ENCODE measurements at places on chromosomes 6 and 20. TPM values are rescaled to one million over a fixed set of nuclear protein-coding genes. Genes with fewer than 3 reads are reported as not detected.

The SLC13A3 gene
- total RNA-seq = not detected

The HINT3 gene
- total RNA-seq = 7.4 TPM

The ZBTB9 gene
- 11.8 TPM for total RNA-seq

The SLC22A2 gene
- not detected for total RNA-seq

The PNPLA1 gene
- not detected for total RNA-seq

The SCUBE3 gene
- 0.03 TPM for total RNA-seq

The SLC35D3 gene
- 0.05 TPM for total RNA-seq

The OXT gene
- total RNA-seq = not detected

The ZBTB22 gene
- total RNA-seq = 4.1 TPM

Measured in A549 treated with CORT108297 at 1 μM for 4 hours (cell line).